ENCODE measurements at places on chromosomes 16 and 17.

DNA sequence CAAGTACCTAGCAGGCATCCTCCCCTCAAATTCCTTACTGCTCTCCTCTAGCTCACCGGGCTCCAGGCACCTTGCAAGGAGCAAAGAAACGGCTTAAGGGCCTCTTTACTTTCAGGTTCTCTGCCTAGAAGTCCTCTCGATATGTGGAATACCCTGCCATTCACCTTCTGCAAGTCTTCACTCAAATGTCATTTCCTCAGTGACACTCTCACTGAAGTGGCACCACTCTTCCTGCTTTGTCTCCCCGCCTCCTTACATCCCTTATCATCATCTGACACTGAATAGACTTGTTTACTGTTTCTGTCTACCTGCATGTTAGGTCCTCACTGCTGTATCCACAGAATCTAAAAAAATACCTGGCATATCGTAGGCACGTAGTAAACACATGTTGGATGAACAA lies 947 bp downstream of the SLC7A6OS start:
- peak overlapping the region; percentile 93 for H3K27ac ChIP-seq
- peak overlapping the region; percentile 96 for H3K4me3 ChIP-seq
- H3K4me1 ChIP-seq: peaks cover 32% of the 10 kb centered on the region
- DNase-seq: no peak

- peak overlapping the region; percentile 92 for H3K27ac ChIP-seq
- no peaks in the 10 kb centered on the region for H3K36me3 ChIP-seq
Measured at GRCh38 chr17:17692353-17693252, 11.3 kb downstream of the RAI1 start.

- peaks cover 19% of the 10 kb centered on the region for H3K4me1 ChIP-seq
- no peak overlapping the region for H3K27ac ChIP-seq
- H3K27me3 ChIP-seq: no peaks in the 10 kb centered on the region
- no peak overlapping the region for H3K4me3 ChIP-seq
- DNase-seq: no peak
- H3K36me3 ChIP-seq: no peaks in the 10 kb centered on the region
Measured at GRCh38 chr16:12461201-12461600, 342.5 kb downstream of the CPPED1 start.

GRCh38 chr17:43134774-43135453 lies 9.8 kb upstream of the BRCA1 start:
- DNase-seq: no peak
- H3K4me1 ChIP-seq: peaks cover 7% of the 10 kb centered on the region
- no peak overlapping the region for H3K27ac ChIP-seq
- H3K36me3 ChIP-seq: peaks cover 4% of the 10 kb centered on the region
- H3K27me3 ChIP-seq: no peaks in the 10 kb centered on the region

GRCh38 chr16:84614073-84614459 lies 3.8 kb downstream of the COTL1 start:
- H3K27me3 ChIP-seq: no peaks in the 10 kb centered on the region
- H3K36me3 ChIP-seq: peaks cover 8% of the 10 kb centered on the region
- no peak for DNase-seq

GRCh38 chr16:86478779-86479178 lies 31.5 kb upstream of the FOXF1 start:
- DNase-seq: no peak
- H3K4me3 ChIP-seq: no peak overlapping the region
- no peaks in the 10 kb centered on the region for H3K4me1 ChIP-seq
- peaks cover 42% of the 10 kb centered on the region for H3K27me3 ChIP-seq
- H3K27ac ChIP-seq: no peak overlapping the region

- no peaks in the 10 kb centered on the region for H3K27me3 ChIP-seq
- H3K36me3 ChIP-seq: peaks cover 10% of the 10 kb centered on the region
- H3K4me1 ChIP-seq: no peaks in the 10 kb centered on the region
- peak overlapping the region; percentile 39 for H3K4me3 ChIP-seq
- DNase-seq: no peak
Measured at GRCh38 chr17:39549747-39550573, 57.8 kb downstream of the NEUROD2 start.

DNA sequence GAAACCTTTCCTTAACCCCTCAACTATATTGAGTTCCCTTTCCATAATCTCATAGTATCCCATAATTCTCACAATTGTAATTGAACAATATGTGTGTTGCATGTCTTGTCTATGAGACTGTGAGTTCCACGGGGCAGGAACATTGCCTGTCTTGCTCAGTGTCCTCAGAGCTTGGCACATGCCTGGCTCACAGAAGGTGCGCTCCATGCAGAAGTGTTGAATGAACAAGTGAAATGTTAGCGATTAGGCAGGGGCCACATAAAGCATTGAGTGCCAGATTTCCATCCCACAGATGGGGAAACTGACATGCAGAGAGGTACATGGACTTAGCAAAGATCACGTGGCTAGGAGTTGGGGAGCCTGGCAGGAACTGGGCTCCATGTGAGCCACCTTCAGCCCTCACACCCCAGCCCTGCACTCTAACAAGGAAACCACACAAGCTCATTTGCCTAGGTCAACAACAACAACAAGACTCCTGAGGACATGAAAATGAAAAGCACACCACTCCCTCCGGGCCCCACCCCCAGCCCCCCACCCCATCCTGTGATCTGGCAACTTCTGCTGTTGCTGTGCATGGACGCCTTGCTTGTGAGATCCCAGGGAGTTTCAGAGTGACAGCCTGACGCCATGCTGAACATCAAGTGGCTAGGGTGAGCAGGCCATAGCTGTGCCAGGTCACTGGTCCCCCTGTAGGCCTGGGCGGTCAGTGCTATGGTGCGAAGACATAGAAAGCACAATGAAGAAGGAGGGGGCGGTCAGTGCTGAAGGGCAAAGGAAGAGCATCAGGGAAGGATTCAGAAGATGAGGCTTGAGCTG lies 5.0 kb downstream of the PIK3R5 start:
- peak overlapping the region; percentile 83 for H3K4me3 ChIP-seq
- H3K4me1 ChIP-seq: peaks cover 77% of the 10 kb centered on the region
- no peaks in the 10 kb centered on the region for H3K27me3 ChIP-seq
- peaks cover 19% of the 10 kb centered on the region for H3K36me3 ChIP-seq

DNA sequence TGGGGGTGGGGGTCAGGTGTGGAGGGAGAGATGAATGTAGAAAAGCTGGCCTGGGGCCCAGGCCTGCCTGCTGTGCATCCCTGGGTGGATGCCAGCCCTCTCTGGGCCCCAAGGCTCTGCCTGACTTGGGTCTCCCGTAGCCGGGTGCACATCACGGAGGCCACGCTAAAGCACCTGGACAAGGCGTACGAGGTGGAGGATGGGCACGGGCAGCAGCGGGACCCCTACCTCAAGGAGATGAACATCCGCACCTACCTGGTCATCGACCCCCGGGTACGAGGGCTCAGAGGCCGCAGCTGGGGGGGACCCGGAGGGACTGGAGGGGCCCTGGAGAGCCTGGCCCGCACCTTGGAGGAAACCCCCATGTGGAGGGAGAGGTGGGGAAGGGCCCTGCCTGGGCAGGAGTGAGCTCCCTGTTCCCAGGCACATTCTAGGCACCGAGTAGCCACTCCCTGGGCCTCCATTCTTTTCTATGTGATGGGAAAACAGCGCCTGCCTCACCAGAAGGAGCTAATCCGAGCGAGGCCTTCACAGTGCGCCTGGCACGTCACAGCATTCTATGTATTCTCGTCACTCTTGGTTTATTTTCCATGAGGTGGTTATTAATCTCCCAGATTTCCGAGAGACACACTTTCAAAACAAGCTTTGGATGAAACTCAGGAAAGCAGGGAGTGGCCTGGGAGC lies 34.7 kb downstream of the ADCY7 start:
- peak overlapping the region; percentile 29 for H3K27ac ChIP-seq
- peaks cover 2% of the 10 kb centered on the region for H3K36me3 ChIP-seq
- no peaks in the 10 kb centered on the region for H3K27me3 ChIP-seq

- H3K27ac ChIP-seq: peak overlapping the region; percentile 74
- H3K4me3 ChIP-seq: no peak overlapping the region
- peak; percentile 4 for DNase-seq
- H3K27me3 ChIP-seq: no peaks in the 10 kb centered on the region
- H3K4me1 ChIP-seq: no peaks in the 10 kb centered on the region
Measured at GRCh38 chr17:80955671-80956280, 35.9 kb upstream of the CHMP6 start.

DNA sequence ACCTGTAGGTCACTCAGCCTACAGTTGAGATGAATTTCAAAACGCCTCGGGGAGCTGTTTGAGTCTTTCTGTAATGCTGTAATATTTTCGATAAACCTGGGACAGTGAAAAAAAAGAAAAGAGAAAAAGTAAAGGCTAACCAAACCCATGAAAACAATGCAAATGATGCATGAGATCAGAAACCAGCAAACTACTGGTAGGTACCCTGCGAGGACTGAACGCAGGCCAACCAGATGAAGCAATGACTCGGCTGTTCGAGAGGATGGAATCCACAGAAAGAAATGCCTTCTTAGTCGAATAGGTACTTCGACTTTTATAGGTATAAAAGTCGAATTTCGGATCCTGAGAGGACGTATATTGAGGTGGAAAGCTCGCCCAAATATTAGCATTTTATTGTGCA lies 509 bp upstream of the ATAD5 start:
- peak overlapping the region; percentile 92 for H3K27ac ChIP-seq
- H3K4me1 ChIP-seq: peaks cover 24% of the 10 kb centered on the region
- no peaks in the 10 kb centered on the region for H3K27me3 ChIP-seq
- peak overlapping the region; percentile 96 for H3K4me3 ChIP-seq
- DNase-seq: no peak
- no peaks in the 10 kb centered on the region for H3K36me3 ChIP-seq

DNA sequence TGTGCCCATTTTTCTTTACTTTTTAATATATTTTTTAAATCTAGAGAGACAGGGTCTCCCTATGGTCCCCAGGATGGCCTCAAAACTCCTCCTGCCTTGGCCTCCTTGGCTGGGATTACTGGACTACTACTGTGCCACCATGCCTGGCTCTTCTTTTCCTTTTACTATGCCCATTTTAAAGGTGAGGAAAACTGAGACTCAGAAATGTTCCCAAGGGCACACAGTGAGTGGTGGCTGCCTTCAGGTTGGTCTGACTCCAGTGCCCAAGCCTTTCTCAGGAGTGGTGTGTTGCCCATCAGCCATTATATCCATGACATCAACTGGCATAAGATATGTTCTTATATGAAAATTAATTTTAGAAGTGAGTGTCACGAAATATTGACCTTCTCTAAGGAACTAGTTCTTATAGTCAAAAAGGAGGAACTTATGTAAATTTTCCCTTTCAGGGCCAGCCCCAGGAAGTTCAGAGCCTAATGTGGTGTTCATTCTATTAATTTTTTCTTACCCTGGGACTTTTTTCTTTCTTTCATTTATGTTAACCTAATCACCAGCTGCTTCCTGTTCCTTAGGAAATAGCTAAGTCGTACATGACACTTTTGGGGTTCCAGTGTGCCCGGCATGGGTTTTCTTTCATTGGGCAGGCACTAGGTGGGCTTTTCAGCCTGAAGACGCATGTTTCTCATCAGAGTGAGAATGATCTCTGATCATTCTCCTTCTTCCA lies 17.9 kb upstream of the SPN start:
- H3K36me3 ChIP-seq: no peaks in the 10 kb centered on the region
- H3K4me1 ChIP-seq: peaks cover 17% of the 10 kb centered on the region
- H3K27ac ChIP-seq: peak overlapping the region; percentile 32
- no peaks in the 10 kb centered on the region for H3K27me3 ChIP-seq

- no peak overlapping the region for H3K4me3 ChIP-seq
- H3K36me3 ChIP-seq: no peaks in the 10 kb centered on the region
- DNase-seq: no peak
- peaks cover 3% of the 10 kb centered on the region for H3K4me1 ChIP-seq
- H3K27ac ChIP-seq: no peak overlapping the region
- H3K27me3 ChIP-seq: peaks cover 20% of the 10 kb centered on the region
Measured at GRCh38 chr16:87037012-87037411, 280.2 kb downstream of the C16orf95 start.

DNA sequence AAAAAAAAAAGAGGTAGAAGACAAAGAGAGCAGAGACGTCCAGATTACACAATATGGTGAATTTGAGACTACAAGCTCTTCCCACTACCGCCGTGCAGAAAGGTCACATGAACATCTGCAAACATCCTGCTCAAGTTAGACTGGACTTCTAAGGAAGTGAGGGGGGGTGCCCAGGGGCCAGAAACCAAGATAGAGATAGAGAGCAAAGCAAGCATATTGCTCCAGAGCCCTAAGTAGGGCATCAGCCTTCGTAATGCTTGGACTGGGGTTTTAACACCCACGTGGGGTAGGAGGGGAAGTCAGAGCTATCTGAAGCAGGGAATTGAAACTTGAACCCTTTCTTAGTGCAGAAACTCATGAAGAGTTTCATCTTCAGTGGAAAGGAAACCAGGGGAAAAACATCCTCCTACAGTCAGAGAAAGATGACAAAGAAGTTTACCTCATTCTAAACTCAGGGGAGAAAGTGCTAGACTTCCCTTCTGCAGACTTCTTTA lies 8.7 kb downstream of the CLEC19A start:
- H3K4me3 ChIP-seq: no peak overlapping the region
- no peaks in the 10 kb centered on the region for H3K36me3 ChIP-seq
- DNase-seq: no peak
- peaks cover 24% of the 10 kb centered on the region for H3K27me3 ChIP-seq
- peaks cover 6% of the 10 kb centered on the region for H3K4me1 ChIP-seq
- H3K27ac ChIP-seq: no peak overlapping the region

DNA sequence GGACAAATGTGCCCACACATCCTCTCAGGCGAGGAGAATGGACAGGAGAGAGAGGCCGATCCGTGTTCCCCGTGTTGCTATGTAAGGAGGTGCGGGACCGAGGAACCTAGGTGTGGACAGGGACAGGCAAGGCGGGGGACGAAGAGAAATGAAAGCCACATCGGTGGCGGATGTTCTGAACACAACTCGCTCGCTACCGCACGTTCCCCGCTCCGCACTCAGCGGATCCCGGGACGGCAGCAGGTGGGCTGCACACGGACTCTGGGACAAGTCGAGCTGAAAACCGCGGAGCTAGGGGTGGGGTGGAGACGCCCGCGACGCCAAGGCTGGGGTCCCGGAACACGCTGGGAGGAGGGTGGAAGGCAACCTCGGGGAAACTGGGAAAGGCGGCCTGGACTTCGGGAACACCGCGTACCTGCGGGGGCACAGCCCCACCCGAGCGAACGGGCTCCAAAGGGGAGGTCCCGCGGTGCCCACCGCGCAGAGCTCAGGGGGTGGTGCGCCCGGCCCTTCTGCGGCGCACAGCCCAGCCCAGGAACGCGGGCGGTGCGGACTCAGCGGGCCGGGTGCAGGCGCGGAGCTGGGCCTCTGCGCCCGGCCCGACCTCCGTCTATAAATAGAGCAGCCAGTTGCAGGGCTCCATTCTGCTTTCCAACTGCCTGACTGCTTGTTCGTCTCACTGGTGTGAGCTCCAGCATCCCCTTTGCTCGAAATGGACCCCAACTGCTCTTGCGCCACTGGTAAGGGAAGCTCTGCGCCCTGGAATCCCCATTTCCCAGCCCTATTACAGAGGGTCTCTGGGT lies at the start of gene MT1E:
TSS of gene MT1E (plus strand) at position 642 of the 803 bp plus-strand sequence. CDS start at position 713, 71 bp downstream.
- peak within 1 kb of the TSS; percentile 24 for H3K27ac ChIP-seq
- peaks cover 18% of the 10 kb centered on the region for H3K4me1 ChIP-seq
- peak; percentile 39 for DNase-seq
- no peaks in the 10 kb centered on the region for H3K36me3 ChIP-seq

Measured in T-helper 17 cell (primary cell).